ENCODE measurements at places on chromosomes 13 and 19.
A peak's percentile ranks its signal among the peaks of the same experiment; 100 is the strongest.

GRCh38 chr13:105972811-105973590 lies 562.5 kb downstream of the EFNB2 start:
- no peak for DNase-seq

GRCh38 chr13:25977671-25978070 lies 74.1 kb downstream of the SHISA2 start:
- no peak for DNase-seq

DNA sequence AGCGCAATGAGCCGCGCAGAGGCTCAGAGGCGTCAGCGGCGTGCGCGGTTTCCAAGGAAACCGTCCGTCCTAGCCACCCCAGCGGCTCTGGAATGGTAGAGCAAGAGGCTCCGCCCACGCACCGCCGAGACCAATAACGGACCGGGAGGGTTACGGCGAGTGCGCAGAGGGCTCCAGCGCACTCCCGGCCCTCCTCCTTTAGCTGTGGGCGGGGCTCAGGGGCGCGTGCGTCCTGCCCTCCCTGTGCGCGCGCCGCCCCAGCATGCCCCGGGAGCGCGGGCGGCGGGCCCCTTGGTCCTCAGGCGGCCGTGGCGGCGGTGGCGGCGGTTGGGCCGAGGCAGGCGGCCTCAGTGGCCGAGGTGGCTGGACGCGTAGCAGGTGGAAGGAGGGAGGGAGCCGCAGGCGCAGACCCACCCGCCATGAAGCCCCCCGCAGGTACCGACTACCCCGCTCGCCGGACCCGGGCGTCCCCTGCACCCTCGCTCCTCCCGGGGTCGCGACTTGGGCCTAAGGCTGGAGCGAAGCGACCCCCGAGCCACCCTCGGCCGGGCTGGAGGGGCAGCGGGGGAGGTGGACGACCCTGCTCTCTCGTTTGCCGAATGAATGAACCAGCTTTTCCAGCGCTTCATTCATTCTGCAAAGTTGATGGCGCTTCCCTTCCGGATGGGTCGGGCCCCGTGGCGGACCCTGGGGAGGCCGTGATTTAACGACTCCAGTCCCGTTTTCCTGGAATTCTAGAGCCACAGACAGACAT lies at the start of gene THOP1:
Gene THOP1, plus strand, starts transcription at position 260 of the 754 bp plus-strand sequence. Its CDS starts 160 bp downstream, at position 420.
- peak; percentile 99 for DNase-seq

- no peak for DNase-seq
Observed at GRCh38 chr19:15788594-15789270, 1.3 kb downstream of the OR10H5 start.

DNA sequence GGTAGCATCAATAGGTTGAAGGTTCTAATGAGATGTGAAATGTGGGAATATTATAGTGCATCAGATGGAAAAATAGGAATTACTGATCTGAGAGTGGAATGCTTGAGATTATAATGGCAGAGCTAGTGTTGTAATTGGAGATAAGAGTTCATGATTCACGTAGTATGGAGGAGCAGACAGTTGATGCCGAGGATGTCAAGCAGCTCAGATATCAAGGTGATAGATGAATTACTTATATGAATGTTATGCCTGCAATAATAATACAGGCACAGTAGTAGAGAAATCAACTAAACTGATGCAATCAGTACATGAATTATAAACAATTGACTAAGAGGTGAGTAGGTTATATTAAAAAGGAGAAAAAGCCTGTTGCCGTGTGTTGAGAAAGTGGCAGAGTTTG lies 793.2 kb upstream of the GPC6 start:
- DNase-seq: no peak

DNA sequence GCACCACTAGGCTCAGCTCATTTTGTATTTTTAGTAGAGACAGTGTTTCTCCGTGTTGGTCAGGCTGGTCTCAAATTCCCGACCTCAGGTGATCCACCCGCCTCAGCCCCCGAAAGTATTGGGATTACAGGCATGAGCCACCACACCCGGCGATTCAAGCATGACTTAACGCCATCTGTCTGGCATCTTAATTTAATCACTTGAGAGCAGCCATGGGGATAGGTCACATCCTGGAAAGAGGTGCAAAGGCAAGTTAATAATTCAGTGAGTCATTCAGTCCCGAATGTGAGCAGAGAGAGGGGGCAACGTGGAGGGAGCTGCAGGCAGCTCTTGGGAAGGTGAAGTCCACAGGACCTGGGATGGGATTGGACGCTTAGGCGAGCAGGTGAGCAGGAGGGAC lies 31.7 kb upstream of the USP29 start:
- DNase-seq: no peak

GRCh38 chr19:18946335-18946734 lies 5.3 kb upstream of the HOMER3 start:
- no peak for DNase-seq

- DNase-seq: no peak
Observed at GRCh38 chr19:3097442-3097871, 3.3 kb downstream of the GNA11 start.

- no peak for DNase-seq
Observed at GRCh38 chr13:50348371-50348770, 333.1 kb downstream of the KCNRG start.

DNA sequence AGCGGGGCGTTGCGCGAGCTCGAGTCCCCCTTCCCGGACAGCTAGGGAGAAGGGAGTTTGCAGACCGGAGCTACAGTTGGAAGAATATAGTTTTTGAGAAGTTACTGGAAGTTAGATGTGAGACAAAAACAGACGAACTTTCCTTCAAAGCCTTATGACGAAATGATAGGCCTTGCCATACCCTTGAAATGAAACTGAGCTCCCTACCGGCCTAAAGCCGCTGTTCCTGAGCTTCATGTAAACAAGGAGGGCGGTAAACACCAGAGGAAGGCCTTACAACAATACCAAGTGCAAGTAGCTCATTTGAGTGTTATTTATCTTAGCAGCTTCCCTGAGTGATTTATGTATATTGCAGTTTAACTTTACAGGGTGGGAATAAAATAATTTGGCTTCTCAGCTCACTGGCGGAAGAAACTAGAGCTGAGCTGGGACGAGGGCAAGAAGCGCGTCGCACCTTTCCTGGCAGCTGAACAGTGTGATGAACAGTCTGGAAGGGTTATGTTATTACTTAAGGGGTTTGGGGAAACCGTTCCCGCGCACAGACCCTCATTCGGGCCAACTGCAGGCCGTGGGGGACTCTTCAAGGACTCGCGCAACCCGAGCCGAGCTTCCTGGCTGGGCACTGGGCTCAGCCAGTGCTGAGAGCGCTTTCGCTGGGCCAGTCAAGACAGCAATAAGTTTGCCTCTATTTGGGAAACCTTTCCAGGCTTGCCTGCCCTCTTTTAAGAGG lies 111.2 kb downstream of the KCNRG start:
- DNase-seq: peak; percentile 39

DNA sequence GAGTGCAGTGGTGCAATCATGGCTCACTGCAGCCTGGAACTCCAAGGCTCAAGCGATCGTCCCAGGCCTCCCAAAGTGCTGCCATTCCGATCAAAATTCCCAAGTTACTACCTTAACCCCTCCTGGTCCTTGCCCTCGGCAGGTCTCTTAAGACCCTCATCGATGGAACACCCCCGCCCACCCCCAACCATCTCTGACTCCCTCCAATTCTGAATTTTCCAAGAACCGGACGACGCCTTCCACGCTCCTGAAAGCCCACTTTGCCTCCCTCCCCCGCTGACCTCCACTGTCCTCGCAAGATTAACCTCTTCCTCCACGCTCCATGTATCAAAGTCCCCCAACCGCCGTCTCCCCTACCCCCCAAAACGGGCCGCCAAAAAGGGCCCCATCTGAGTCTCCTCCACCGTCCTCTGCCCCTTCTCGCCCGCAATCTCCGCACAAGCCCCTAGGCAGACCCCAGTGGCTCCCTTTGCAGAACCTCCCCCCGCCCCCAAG lies 539 bp downstream of the DAPK3 start:
- no peak for DNase-seq

DNA sequence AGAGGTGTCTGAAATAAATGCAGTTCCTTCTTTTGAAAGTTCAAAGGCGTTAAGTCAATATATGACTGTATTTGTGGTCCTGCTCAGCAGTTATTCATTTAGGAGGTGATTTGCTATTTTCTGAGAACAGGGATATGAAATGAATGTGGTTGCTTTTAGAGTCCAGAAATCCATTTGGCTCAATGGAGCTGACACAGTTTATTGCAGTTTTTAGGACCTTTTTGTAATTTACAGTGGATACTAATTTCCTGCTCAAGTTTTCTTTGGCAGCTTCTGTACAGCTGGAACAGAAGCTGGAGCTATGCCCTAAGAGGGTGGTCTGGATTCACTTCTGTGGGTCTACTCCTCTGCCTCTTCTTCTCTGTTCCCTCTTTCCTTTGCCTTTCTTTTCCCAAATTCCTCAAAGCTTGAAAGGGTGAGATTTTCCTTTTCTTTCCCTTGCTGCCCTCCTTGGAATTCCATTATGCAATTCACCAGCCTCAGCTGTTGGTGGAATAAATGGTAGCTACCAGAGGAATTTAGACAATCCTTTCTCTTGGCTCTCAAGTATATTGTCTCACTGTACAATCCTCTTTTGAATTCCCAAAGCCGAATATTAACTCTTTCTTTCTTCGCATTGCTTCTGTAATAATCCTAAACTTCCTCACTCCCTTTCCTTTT lies 39.9 kb downstream of the ITGBL1 start:
- DNase-seq: no peak

DNA sequence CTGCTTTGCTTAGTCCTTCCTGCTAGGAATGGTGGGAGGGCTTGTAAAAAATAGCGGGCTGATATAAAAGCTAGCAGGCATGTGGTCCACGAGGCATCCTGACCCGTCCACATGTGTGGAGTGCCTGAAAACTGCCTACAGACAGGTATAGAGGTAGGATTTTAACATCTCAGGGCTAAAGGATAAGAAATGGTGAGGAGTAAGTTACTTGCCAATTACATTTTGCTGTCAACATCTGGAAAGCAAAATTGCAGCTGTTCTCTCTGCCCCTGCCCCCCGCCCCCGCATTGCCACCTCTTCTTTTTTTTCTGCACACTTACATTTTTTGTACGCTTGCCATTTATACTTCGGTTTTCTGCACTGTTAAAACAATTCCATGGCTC lies 21.0 kb downstream of the NFIX start:
- DNase-seq: no peak

DNA sequence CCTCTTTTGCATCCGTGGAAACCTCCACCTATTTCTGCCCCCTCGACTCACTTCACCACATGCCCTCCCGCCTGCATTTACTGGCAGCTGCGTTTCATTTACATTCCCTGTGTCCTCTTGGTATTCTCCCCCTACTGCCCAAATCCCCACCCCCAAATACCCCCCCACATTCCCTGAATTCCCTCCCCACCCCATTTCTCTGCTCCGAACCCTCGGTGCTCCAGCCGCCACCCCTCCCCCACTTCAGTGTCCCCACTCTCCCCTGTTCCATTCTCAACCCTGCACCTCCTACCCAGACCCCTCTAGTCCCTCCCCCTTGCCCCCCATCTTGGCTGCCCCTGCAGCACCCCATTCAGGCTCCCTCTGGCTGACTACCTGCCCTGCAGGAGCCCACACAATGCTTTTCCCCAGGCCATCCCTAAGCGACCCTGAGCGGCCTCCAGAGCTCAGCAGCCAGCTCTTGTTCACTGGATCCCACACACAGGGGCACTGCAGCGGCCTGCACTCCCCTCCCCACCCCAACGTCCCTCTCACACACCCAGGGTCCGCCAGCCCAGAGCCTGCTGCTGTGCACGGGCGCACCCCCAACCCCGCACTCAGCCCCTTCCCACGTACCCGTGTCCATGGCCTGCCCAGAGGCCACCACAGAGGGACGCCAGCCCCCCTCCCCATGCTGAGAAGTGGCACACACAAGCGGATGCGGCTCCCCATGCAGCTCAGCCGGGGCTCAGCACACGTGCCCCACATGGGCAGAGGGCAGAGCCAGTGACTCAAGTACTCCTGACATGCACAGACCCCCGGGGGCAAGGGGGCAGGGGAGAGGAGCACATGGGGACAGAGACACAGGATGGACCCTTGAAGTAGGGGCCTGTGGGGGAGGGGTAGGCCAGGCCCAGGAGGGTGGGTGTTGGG lies 26.3 kb downstream of the SHANK1 start:
- no peak for DNase-seq

- DNase-seq: no peak
Observed at GRCh38 chr13:103351035-103351828, 285.0 kb upstream of the SLC10A2 start.

DNA sequence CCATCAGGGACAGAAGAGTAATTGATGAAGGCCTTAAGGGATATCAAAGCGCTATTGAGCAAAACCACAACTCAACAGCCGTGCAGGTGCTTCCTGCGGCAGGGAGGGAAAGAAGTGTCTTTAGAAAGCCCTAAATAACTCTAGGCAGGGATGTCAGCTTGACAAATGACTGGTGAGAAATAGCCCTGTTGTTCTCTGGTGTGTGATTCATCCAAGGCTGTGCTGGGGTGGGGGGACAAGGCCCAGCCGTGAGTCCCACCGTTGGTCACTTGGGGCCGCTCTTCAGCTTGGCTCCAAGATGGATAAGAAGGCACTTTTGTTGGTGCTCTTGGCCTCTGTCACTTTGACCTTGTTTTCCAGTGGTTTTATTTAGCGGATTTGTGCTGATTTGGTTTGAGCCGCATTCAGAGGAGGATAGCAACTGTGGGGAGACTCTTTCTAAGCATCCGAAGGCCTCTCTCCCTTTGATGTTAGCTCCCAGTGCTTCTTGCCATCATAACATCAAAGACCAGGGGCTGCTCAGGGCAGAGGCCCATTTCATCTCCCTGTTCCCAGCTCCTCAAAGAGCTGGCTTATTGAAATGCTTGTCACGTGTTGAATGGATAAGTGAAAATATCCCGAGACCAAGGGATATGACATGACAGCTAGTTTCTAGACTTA lies 130.3 kb upstream of the SERP2 start:
- DNase-seq: no peak

GRCh38 chr13:102374726-102375125 lies 27.1 kb downstream of the FGF14 start:
- no peak for DNase-seq

All from Peyer's patch (tissue), 4 donors.